Cortex of kidney (tissue), 1 donor: ENCODE measurements at places on chromosomes 12 and 14.

GRCh38 chr12:6959058-6959804 is 8.1 kb downstream of the PTPN6 start:
- no peak for DNase-seq

GRCh38 chr12:15664491-15664890 is 124.7 kb downstream of the EPS8 start:
- no peak for DNase-seq

DNA sequence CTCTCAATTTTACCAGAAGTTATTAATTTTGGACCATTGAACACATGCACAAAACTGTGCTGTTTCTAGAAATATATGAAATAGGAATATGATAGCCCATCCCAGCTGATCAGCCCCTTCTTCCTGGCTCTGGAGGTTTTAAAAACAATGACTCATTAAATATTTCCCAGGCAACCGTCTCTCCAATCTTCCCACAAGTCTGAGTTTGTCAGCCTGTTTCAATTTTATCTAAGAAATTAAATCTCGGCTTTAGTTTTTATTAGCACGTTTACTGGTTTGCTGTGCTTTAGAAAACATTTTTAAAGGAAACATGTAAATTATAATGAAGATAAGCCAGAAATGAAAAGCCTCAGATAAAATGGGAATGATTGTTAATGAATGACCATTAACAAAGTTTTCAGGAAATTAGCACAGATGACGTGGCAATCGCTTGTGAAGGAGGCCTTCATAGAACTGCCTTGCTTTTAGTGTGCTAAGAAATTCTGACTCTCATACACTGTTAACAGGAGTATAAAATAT is 89.3 kb upstream of the RAP1B start:
- no peak for DNase-seq

DNA sequence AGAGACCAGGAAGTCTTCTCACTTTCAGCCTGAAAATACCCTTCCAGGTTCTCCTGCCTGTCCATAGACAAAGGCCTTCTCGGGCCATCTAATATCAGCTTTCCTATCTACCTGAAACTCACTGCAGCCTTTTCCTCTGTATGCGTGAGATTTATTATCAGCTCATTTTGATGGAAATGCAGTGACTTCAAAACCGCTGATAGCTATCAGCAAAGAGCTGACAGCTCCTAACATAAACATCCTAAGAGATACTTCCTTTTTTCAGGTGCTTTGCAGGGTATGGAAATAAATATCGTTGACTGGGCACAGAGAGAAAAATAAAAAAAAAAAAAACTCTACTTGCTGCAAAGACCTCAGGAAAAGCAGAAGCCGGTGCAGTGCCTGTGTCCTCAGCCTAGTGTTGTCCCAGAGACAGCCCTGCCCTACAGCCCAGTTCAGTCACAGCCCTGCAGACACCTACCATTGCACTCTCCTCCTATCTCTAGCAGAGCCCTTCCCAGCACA is 215.0 kb upstream of the EGLN3 start:
- DNase-seq, result no peak

DNA sequence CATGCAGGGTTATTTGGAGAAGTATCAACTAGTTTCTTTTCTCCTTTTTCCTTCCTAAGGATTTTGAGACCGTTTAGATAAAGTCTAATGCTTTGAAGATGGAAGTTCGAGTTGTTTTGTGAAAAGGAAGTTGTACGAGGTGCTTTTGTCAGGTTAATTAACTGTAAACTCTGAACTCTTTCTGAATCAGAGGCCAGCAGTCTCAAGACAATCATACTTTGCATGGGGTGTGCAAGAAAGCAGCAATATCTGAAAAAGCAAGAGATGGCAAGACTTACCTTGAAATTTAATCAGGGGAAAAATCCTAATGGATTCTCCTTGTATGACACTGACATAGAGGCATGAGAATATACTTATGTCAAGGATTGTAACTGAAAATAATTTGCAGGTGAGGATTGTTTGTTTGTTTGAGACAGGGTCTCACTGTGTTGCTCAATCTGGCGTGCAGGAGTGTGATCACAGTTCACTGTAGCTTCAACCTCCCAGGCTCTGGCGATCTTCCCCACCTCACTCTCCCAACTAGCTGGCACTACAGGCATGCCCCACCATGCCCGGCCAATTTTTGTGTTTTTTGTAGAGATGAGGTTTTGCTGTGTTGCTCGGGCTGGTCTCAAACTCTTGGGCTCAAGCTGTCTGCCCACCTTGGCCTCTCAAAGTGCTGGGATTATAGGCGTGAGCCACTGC is 170.2 kb upstream of the HMGA2 start:
- no peak for DNase-seq

DNA sequence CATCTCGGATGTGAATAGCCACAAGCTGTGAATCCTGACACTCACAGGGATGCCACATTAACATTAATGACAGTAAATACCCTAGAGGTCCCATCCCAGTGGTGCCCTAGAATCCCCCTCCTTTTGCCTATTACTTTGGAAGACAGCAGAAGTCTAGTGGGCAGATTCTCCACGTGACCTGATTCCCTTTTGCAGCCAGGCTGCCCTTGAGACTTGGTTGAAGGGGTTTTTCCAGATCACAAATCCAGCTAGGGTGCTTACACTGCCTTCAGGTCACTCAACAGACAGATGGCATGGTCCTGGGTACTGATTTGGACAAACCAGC is 8.7 kb downstream of the HDAC7 start:
- DNase-seq, result no peak

GRCh38 chr12:107337346-107338095 is 244.2 kb upstream of the CRY1 start:
- DNase-seq, result no peak

GRCh38 chr14:104082807-104083206 is 2.7 kb upstream of the ASPG start:
- no peak for DNase-seq

- DNase-seq, result no peak
These were observed 324 bp upstream of the HOXC9 start for GRCh38 chr12:53999559-54000115.

DNA sequence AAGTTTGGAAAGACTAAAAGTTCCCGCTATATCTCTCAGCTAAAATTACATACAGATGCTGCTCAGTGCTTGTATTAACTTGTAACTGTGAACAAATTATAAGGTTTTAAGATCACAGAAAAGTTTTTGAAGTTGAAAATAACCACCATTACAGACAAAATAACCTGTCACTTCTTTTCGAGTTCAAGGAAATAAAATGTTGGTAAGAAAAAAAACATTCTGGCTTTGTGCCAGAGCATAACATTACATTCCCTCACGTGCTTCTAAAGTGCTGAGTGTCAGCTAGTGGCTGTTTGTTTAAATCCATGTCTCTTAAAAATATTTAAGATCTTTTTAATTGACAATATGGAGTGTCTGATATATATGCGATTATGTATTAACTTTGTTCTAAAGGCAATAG is 27.2 kb upstream of the ADAMTS20 start:
- no peak for DNase-seq

- no peak for DNase-seq
These were observed 17.2 kb downstream of the CLEC2B start for GRCh38 chr12:9851927-9852326.

DNA sequence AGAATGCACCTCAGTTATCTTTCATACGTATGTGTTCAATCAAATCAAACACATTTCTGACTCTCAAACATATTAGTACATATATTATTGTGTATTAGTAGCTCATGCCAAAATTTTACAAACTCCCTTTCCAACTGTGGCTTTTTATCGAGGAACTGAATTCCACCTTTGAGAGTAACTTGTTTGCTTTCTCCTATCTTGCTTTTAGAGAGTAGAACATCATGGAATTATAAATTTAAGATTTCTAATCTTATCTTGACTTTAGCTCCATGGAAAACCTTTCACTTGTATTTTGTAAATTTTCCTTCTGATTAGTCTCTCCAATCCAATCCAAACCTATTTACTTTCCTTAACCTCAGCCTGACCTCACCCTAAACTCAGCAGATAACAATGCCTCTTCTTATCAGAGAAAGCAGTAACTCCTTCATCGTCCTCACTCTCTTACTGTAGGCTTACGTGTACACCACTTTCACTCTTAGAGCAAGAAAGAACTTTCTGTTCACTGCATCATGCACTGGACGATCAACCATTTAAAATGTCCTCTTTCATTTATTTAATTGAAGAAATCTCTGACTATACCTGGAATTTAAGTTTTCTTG is 164.5 kb downstream of the TMTC3 start:
- no peak for DNase-seq

DNA sequence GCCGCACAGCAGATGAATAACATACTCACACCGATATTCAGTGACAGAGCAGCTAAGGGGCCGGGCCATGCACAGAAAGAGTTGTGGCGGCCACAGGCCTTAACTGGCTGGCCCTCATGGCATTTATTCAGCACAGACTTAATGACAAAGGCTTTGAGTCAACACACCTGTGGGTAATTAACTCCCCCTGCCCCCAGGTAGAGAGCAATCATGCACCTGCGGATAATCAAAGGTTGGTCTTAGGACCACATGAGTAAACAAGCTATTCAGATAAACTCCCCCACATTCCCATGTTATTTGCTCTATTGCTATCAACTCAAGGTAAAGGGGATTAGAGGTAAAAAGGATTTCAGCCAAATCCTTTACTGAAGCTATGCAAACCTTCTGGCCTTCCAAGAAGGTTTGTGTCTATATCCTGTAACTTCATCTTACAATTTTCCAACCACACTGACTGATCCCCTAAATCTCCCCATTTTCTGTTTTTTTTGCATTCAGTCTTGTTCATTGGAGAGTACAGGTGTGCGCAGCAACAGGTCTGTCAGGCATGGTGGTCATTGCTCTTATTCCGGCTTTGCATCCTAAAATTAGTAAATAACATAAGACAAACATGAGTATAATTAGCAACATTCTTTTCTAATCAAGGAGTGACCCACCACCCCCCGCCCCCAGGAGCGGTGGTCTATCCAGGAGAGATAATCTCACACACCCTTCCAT is 16.9 kb upstream of the BLTP3B start:
- no peak for DNase-seq

- DNase-seq, result no peak
These were observed 7.5 kb upstream of the TRHDE start for GRCh38 chr12:72264548-72265175.

- DNase-seq, result no peak
These were observed 18.9 kb downstream of the SOX5 start for GRCh38 chr12:23930599-23930998.

- no peak for DNase-seq
These were observed 3.4 kb downstream of the SSH1 start for GRCh38 chr12:108853981-108854446.

- DNase-seq, result no peak
These were observed 1.4 kb downstream of the PSMB5 start for GRCh38 chr14:23033251-23033727.

- DNase-seq, result no peak
These were observed 74.3 kb downstream of the LMO3 start for GRCh38 chr12:16531621-16532020.

DNA sequence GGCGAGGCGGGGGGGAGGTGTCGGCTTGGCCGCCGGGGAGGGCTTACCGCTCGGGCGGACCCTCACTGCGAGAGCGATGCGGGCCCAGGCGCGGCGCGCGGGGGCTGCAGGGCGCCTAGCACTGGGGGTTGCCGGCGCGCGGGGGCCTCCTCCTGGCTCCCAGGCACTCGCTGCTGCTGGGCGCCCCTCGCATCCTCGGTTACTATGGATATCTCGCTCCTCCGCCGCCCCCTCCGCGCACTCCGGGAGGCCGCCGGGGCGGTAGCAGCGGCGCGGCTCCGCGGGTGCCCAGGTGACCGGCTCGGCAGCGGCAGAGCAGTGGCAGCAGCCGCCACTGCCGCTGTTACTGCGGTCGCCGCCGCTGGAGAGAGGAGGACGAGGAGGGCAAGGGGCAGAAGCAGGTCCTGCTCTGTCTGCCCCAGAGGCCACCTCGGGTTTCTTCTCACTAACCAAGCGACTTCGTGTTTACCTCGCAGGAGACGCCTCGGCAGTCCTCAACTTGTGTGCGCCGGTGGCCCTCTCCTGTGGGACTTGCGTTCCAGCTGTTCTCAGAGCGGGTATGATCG is 250.1 kb downstream of the APAF1 start:
- DNase-seq, result no peak

DNA sequence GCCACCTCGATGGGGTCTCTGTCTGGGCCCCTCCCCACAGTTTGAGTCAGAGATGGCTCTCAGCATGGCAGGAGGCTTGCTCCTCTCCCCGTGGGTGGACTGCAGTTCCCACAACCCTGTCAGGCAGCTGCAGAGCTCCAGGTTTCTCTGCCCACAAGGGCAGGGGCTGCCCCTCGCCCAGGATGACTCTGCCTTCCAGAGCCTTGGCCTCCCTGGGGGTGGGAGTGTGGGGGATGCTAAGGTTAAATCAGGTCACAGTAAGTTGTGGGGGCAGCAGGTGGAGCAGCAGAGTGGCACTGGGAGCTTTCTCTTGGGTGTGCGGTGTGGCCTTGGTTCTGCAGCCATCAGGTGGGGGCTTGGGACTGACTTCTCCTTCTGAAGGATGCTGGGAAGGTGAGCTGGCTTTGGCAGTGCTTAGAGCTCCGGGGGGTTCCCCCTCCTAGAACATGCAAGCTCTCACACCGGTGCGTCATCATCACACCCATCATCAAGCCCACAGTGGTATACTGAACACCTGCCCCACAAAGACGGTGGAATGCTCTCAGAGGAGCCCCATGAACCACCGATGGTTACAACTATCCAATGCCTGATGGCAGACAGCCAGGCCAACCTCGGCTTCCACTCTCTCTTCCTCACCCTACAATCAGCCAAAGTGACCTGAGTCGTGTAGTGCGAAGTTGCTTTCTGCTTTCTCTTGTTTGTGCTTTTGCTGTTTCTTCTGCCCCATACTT is 39.7 kb downstream of the ERH start:
- DNase-seq, result no peak
